Right ventricle myocardium inferior (tissue), 1 donor: ENCODE measurements at places on chromosomes 6 and 20. TPM values are rescaled to one million over a fixed set of nuclear protein-coding genes. Genes with fewer than 3 reads are reported as not detected.

- no peak for DNase-seq
Observed at GRCh38 chr6:34585108-34585507, 29.0 kb upstream of the SPDEF start.

DNA sequence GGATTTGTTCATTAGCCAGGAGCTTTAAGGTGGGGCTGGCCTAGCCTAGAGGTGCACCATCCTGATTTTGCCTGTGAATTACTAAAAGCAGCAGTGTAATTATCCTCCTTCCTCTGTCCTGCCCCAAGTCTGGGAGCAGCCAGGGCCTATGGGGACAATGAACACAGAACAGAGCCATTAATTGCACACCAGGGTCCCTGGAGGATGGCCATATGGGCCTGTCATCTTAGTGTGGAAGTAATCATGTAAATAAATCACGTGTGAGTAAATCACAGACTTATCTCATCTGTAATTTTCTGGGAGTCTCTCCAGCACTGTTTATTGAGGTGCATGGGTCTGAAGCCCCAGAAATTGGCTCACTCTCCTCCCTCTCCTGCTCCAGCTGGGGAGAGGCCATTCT, 176.3 kb downstream of the LRFN2 start:
- no peak for DNase-seq

- no peak for DNase-seq
Observed at GRCh38 chr20:19275038-19275629, 62.7 kb downstream of the SLC24A3 start.

DNA sequence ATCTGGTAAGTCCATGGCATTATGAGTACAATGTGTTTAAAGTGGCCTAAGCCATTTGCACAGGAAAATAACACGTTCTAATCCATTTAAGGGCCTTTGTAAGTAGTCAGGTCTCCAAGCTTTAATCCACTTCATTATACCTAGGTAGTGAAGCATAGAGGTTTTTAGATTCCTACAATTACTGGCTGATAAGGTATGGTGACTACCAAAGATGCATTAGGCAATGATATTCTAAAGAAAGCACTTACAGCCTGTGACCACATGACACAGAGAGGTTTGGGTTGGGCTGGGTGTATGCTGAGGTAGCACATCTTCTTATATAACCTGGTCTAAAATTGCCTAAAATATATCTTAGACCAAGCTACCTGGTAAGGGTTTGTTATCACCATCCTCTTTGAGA, 504.4 kb downstream of the TFAP2B start:
- no peak for DNase-seq

Gene PRDM13
- not detected for total RNA-seq
